ENCODE measurements at places on chromosomes 16 and 17.

DNA sequence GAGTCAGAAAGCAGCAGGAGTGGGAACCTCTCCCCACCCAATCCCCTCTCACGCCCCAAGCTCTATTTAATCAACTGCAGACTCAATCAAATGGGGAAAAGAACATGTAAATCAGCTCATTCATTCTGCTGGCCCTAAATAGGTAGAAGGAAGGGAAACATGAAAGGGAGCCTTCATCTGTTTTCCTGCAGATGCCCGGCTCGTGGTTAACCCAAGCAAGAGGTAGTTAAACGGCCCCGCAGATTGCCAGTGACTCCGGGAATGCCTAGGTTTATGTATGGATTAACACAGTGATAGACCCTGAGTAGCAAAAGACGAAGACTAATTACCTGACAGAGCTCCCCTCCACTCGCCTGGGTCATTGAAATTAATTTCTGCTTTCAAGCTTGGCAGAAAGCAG, 542.0 kb downstream of the WWOX start:
- DNase-seq, result no peak

GRCh38 chr17:78528541-78528940, 48.7 kb downstream of the DNAH17 start:
- no peak for DNase-seq

DNA sequence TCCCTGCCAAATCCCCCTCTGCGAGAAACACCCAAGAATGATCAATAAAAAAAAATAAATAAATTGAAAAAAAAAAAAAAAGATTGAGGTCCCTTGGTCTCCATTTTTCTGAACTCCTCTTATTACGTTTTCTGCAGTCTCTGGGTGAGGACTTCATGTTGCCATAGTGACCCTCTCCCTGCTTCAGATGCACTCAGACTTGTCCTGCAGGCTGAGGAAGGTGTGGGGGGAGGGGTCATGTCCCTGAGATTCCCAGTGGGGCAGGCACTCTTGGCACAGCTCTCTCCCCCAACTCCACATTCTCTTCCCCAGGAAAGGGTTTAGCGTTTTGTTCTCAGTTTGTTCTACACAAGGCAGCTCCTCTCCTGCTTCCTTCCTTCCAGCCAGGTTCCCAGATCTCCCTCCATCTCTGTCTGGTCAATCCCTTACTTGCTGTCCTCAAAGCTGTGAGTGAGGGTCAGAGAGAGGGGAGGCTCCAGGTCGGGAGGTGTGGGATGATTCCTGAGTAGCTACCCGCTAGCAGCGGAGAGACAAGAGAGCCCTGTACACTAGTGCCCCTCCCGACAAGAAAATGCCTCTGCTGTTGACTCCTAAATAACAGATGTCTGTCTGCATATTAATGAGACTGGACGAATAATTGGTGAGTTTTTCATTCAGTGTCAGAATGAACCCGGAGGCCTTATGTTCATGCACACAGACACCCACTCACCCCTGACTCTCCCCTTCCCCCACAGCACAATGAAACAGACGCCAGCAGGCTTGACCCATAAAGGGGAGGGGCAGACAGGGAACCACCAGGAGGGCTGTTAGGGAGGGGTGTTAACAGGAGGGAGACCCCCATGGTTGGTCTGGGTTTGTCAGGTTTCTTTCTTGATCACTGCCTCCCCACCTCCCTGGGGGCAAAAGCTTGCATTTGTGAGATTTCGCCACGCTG, 9.2 kb downstream of the RND2 start:
- DNase-seq, result no peak

GRCh38 chr16:78571898-78572358, 472.5 kb downstream of the WWOX start:
- peak; percentile 2 for DNase-seq

GRCh38 chr16:14334366-14335080, 263.4 kb downstream of the MRTFB start:
- DNase-seq, result peak; percentile 35

GRCh38 chr17:12510535-12510934, 155.2 kb upstream of the MYOCD start:
- peak; percentile 12 for DNase-seq

GRCh38 chr16:71262391-71262790, 26.8 kb downstream of the CMTR2 start:
- no peak for DNase-seq

DNA sequence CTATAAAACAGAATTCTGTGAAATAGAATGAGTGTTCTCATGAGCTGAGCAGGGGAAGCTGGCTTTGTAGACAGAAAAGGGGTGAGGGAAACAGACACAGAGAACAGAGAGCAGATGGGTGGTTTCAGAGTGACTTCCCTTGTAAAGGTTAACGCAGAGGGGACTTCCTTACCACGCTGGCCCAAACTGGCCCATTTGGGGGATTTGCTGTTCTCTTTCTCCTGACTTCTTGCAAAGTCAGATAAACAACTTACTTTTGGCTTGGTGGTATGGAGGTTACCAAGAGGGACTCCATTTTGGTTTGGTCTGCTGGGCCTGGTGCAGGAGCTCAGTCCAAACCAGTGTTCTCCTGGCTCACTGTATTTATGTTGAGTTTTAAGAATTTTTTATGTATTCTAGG, 48.4 kb downstream of the SEC14L1 start:
- DNase-seq, result no peak

- DNase-seq, result peak; percentile 49
These were observed 212.5 kb downstream of the KATNIP start for GRCh38 chr16:27762441-27762840.

- no peak for DNase-seq
These were observed 20.4 kb upstream of the ZC3H18 start for GRCh38 chr16:88549671-88550245.

DNA sequence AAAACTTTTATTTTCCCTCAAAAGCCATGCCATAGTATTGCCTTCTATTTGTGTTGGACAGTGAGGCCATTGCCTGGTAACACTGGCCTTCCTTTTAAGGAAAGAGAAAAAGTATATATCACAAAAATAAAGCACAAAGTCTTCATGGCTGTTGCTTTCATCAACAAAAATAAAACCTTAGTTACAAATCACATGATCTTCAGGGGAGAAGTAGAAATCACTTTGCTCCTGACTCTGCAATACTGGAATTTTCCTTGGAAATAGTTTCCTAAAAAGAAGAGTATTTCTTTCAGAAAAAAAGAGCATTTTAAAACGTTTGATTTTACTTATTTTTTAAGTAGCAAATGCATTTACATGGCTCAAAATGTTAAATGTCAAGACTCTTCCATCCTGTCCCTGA, 41.9 kb downstream of the FAM20A start:
- DNase-seq, result no peak

DNA sequence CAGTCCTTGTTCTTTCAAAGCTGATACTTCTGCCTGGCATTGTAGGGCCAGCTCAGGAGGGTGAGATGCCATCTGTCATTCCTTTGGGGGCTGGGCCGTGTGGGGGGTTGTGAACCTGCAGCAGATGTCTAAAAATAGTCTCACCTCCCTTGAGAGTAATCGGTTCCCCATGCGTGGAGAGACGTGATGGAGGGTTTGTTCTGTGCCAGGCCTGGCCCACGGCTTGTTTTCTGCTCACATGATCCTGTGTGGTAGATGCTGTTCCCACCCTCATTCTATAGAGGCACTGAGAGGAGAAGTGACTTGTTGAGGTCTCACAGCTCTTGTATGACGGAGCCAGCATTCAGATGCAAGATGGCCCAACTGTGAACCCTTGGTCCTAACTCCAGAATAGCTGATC, 4.6 kb downstream of the IRF8 start:
- DNase-seq, result no peak

- DNase-seq, result no peak
These were observed 159.1 kb downstream of the UTP18 start for GRCh38 chr17:51419476-51419875.

- no peak for DNase-seq
These were observed 188.1 kb upstream of the CCL2 start for GRCh38 chr17:34067011-34067410.

- DNase-seq, result no peak
These were observed 75.4 kb downstream of the HLF start for GRCh38 chr17:55340176-55340575.

DNA sequence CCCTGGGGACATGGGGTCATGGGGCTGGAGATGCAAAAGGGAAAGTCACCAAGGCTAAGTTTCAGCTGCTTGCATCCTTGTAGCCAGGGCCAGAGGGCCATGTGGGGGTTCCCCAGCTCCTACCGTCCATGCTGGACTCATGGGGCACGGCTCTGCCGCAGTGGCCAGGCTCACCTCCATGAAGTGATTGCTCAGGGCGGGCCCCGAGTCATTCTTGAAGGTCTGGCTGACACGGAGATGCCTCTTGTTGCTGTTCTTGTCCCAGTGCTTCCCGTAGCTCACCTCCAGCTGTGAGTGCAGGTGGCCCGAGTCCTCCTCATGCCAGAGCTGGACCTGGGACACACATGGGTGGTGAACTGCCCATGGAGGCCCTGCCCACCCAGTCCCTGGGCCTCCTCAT, 114.5 kb downstream of the RMI2 start:
- no peak for DNase-seq

GRCh38 chr17:7590743-7591142, 849 bp upstream of the SOX15 start:
- peak; percentile 57 for DNase-seq
